Stimulated activated CD8-positive, alpha-beta memory T cell treated with anti-CD3 and anti-CD28 coated beads, Interleukin-12 subunit alpha, Interleukin-12 subunit beta, amount 100 ng/mL, for 1 hour (primary cell): ENCODE measurements at places on chromosomes 3 and 15.

GRCh38 chr3:51819151-51819550 lies 40.1 kb upstream of the IQCF6 start:
- DNase-seq = no peak

- no peak for DNase-seq
Measured at GRCh38 chr15:73353734-73354133, 15.0 kb downstream of the HCN4 start.

DNA sequence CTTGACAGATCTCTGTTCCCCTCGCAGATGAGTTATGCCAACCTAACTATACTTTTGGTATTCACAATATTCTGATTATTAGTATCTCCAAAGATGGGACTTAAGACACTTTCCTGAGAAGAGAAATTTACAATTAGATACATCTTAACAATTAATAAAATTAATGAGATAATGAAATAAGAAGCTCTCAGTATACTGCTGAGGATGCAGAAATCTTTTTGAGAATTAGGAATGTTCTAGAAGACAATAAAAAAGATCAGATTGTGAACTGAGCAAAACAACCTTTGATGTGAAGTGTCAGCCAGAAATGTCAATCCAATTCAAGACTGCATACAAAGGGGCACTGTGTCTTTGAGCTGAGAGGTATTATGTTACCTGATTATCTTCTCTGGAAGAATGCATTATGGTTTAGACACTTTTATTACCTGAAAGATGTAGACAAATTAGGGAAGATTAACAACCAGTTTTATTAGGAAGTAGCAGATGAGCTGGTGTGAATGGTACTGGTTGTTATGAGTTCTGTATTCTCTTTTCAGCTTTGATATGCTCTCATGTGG lies 262.9 kb downstream of the TIGIT start:
- no peak for DNase-seq

- DNase-seq = no peak
Measured at GRCh38 chr3:195139876-195140240, 131.1 kb downstream of the XXYLT1 start.

DNA sequence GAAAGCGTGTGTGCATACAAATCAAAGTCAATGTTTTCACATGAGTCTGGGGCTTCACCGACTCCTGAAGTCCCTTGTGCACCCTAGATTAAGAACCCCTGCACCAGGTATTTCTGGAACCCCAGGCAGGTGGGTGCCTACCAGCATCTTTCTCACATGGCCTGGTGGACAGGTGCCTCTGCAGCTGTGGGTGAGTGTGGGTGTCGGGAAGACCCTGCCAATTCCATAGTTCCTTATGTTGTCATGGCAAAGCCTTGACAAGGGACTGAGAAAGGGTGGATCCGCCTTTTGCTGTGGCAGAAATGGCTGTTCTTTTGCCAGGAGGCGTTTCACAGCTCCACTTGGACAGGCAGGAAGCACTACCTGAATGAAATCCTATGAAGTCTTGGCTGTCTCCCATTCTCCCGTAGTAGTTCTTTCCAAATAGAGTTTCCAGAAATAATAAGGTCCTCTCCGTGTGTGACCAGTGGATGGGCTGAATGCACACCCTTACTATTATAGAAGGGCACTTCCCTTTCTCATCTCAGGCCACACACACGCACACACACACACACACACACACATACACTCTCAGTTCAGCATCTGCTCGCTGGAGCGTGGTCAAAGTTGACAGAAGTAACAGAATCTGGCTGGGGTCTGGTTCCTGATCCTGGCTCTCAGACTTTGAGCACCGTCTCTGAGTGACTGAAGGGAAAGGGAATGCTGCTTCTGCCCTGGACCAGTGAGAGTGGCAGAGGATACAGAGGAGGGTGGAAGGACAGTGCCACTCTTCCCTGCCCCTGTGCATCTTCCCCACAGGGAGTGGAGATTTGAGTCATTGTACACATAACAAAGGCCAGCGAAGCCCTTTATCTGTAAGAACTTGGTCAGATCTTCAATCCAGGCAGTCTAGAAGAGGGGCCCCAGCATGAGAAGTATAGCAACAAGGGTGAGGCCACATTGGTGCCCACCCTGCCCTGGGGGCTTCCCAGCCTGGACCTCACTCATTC lies 38.7 kb downstream of the PDIA5 start:
- DNase-seq = no peak

- no peak for DNase-seq
Measured at GRCh38 chr3:5889374-5889773, 701.9 kb downstream of the EDEM1 start.
